ENCODE measurements at places on chromosomes 16 and 17.
A peak's percentile ranks its signal among the peaks of the same experiment; 100 is the strongest.

- H3K4me3 ChIP-seq: no peak overlapping the region
- peaks cover 74% of the 10 kb centered on the region for H3K27me3 ChIP-seq
- H3K4me1 ChIP-seq: peaks cover 34% of the 10 kb centered on the region
- no peaks in the 10 kb centered on the region for H3K36me3 ChIP-seq
- DNase-seq: no peak
- no peak overlapping the region for H3K27ac ChIP-seq
Measured at GRCh38 chr17:48612854-48613691, 2.0 kb downstream of the HOXB8 start.

DNA sequence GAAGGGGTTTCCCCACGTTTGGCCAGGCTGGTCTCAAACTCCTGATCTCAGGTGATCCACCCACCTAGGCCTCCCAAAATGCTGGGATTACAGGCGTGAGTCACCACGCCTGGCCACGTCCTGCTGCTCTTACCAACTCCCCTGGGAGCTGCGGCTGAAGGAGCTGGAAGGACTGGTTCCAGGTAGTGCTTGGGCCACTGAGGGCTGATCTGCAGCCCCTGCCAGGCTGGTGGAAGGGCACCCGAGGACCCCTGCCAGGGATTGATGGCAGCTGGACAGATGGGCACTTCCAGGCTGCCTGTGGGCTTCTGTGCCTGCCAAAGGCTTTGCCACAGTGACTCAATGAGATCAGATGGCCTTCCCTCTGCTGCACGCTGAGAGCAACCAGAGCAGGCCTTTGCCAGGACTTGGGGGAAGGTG lies 2.3 kb downstream of the OXLD1 start:
- H3K4me1 ChIP-seq: peaks cover 41% of the 10 kb centered on the region
- DNase-seq: no peak
- H3K4me3 ChIP-seq: no peak overlapping the region
- no peak overlapping the region for H3K27ac ChIP-seq
- no peaks in the 10 kb centered on the region for H3K27me3 ChIP-seq
- H3K36me3 ChIP-seq: no peaks in the 10 kb centered on the region

- no peak for DNase-seq
- H3K27ac ChIP-seq: no peak overlapping the region
- no peak overlapping the region for H3K4me3 ChIP-seq
Measured at GRCh38 chr16:66044089-66044488, 322.4 kb upstream of the CDH5 start.

- DNase-seq: peak; percentile 87
- H3K27ac ChIP-seq: no peak overlapping the region
- H3K4me1 ChIP-seq: peaks cover 17% of the 10 kb centered on the region
- no peaks in the 10 kb centered on the region for H3K36me3 ChIP-seq
- no peak overlapping the region for H3K4me3 ChIP-seq
Measured at GRCh38 chr17:64707050-64707591, 45.0 kb upstream of the SMURF2 start.

Measured in body of pancreas (tissue), 4 donors.